Gastroesophageal sphincter (tissue), 4 donors: ENCODE measurements at places on chromosomes 4 and X.

DNA sequence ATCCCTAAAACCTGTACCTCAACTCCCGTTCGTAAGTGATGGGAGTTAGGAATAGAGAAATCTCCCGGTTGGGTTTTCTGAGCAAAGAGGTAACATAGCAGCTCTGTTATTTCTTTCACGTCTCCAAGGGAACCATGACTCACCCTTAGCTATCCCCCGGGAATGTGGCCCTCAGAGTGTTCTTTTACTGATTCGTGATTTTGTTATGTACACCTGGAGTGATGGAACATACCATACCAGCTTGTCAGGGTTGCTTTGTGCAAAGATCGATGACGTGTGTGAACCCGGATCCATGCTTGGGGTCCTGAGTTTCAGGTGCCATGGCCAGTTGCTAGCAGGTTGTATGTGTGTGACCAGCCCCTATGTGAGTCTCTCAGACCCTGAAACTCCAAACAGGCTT lies 52.6 kb downstream of the HPRT1 start:
- peak; percentile 10 for ATAC-seq

DNA sequence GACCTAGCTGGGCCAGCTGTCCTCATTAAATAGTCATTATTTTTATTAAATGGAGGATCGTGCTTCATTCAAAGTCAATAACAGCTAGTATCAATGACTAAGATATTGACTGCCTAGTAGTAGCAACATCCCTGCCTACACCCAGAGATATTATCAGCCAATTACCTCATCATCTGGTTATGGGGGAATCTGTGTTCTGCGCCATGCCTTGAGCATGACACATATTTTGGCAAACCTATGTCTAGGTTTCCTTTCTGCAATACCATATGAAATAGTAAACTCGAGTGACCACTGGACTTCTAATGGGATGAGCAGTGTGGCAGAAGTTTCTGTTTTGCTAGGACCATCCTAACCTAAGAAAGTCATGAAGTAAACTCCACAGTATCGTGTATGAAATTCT lies 50.0 kb upstream of the AADAT start:
- ATAC-seq, result no peak

DNA sequence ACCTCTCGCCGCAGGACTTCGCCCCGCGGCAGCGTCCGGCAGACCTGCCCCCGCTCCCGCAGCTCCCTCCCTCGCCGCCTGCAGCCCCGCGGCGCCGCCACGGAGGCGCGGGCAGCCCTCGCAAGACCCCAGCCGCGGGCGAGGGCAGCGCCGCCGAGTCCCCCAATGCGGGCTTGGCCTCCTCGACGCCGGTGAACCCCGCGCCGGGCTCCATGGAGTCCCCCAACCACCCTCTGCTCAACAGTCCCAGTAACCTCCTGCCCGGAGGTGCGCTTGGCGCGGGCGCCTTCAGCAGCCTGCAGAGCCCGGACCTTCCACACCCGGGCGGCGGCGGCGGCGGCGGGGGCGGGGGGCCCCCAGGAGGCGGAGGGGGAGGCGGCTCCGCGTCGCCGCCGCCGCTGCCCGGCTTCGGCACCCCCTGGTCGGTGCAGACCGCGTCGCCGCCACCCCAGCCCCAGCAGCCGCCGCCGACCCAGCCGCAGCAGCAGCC lies 1.2 kb downstream of the CPEB2 start:
- peak; percentile 9 for ATAC-seq

DNA sequence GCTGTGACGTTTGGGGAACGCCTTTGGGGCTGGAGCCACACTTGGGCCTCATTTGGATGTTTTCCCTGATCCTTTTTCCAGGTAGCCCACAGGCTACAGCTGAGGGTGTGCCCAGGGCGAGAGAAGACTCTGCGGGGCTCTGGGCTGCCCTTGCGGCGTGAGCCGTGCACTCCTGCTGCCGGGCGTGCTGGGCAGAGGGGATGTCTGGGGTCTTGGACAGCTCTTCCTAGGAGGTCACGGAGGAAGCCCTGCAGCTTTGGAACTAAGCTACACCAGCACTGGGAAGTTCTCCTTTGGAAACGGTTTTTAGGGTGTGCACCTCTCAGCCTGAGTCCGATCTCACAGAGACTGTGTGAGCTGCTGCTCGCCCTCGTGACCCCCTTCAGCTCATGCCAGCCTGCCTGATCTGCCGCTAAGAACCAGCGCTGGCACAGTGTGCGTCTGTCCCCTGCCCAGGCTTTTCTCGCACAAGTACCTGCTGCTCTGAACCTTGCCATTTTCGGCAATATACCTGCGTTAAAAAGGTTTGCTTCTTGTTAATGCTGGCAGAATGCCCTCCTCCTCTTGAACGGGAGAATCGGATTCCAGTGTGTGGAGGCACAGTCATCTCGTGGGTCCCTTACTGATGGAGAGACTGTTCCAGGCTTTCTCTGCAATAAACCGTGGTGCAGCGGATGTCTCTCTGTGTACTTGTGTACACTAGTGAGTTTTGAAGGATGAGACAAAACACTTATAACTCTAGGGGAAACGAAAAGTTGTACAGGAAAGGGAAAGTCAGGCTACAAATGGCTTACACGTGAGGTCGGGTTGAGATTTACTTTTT lies 14.3 kb downstream of the MSANTD1 start:
- ATAC-seq, result no peak

DNA sequence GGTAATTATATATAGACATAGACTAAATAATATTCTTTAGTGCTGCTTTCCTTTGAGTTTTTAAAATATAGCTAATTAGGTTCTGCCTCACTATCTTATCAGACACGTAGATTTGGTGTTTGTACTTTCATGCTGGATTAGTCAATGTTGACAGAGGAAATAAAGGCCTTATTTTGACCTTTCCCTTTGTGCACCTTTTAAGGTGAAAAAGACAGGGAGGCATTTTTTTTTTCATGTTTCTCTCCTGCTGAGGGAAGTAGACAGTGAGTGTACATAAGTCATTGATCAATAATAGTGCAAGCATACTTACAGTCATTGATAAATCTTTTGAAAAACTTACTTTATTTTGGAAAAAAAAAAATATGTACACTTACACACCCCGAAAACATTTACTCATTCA lies 467.8 kb downstream of the GRXCR1 start:
- ATAC-seq, result no peak

DNA sequence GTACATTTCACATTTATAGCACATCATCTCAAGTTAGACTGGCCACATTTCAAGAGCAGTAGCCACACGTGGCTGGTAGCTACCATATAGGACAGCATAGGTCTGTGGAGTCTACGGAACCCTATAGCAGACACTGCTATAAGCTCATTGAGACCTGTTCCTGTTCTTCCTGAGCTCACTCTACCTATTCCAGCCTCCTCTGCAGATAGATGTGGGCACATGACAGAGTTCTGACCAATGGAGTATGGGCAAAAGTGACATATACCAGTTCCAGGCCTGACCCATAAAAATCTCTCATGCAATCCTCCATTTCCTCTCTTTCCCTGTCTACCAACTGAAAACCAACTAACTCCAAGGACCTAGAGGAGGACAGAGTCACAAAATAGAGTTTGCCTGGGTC lies 3.5 kb upstream of the HDAC6 start:
- ATAC-seq, result no peak

GRCh38 chr4:38665551-38666411 lies 1.8 kb downstream of the KLF3 start:
- ATAC-seq, result no peak

- ATAC-seq, result no peak
Observed at GRCh38 chrX:8743126-8743732, 11.3 kb upstream of the ANOS1 start.

DNA sequence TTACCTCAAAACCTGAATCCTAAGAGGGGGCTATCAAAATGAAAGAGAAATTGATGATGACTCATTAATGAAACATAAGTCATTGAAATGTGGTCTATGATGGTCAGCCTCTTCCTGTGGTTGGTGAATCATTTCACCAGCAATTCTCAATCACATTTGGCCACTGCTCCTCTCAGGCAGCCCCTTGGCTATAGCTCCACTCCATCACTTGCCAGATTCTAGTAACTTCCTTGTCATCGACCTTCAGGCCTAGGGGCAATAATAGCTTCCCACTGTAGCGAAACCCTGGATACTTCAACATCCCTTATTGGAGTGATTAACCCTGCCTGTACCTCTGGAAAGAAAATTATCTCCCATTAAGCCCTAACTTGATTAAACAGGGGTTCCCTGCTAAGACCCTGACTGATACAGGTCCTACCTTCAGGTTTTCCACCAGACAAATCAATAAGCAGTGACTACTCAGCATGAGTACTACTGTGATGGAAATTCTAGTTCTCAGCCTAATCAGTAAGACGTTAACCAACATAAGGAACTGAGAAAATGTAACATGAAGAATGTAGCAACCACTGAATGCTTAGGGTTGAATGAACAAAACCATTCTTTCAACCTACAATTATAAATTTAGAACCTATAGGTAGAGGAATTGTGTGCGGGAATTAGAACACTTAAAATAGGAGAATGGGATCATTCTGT lies 30.4 kb downstream of the ADH7 start:
- peak; percentile 34 for ATAC-seq
